ENCODE measurements at places on chromosomes 3 and 15.

DNA sequence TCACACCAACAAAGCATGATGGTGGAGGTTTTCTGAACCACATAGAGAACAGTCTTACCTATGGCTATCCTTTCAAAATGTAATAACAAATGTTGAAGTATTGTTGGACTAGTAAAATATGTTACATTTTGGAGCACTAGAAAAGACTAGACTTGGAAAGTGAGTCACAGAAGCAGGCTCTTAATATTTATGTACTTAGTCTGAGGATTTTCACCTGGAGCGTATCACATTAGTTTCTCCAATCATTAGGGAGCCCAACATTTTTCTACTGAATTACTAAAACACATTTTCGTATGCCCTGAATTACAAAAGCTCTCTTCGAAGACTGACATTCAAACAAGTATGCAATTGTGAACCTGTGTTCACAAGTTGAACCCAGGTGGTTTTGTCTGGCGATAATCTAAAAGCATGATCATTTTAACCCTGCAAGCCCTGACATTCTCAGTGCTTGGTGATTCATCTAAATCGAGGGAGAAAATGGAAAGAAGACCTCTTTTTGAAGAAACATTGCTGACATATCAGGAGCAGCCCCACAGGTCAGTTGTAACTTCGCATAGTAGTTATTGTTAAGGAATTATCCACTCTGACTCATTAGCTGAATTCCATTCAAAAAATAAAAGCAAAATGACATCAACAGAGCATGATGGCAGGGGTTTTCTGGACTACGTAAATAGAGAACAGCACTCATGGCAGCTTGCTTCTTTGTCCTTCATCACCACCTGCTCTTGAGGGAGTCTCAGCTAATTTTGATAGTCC is 679.8 kb upstream of the NECTIN3 start:
- DNase-seq, result no peak

DNA sequence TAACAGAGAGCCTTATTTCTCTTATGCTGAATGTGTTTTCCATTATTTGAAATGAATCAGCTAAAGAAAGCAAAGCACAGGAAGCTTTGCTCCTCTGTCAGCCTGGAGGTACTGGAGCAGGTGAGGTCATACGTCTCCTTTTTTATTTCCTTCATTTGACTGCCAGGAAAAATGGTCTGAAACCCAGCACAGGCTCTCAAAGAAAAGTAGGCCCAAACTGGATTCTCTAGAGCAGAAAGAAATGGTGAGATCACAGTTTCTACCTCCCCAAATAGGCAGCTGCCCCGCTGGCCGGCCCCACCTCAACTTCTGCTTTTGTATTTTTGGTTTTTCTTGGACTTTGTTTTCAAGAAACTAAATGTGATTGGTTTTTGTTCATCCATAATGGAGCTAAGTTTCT is 95.1 kb downstream of the RPL39L start:
- DNase-seq, result no peak

DNA sequence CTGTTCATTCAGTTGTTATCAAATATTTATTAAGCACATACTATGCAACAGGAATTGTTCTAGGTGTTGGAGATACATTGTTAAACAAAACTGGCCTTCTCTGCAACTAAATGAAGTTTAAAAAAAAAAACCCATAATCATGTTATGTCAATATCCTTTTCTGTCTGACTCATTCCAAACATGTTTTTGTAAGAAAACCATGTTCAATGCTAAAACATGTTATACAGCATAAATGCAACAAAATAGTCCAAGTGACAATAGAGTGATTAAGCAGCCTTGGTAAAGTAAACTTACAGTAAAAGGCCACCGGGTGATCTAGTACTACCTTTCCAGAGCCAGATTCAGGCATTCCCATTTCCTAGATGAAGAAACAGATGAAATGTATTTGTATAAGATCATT is 278.0 kb upstream of the NECTIN3 start:
- no peak for DNase-seq

- no peak for DNase-seq
Observed at GRCh38 chr3:190492966-190493365, 20.9 kb upstream of the IL1RAP start.

- DNase-seq, result no peak
Observed at GRCh38 chr3:110806924-110807323, 264.7 kb upstream of the NECTIN3 start.

GRCh38 chr3:72247126-72247525 is 462.2 kb upstream of the PROK2 start:
- no peak for DNase-seq

Measured in eye (tissue), 1 donor.